Mesenteric fat pad (tissue), 1 donor: ENCODE measurements at places on chromosomes 3 and 15. TPM values are rescaled to one million over a fixed set of nuclear protein-coding genes. Genes with fewer than 3 reads are reported as not detected.
A peak's percentile ranks its signal among the peaks of the same experiment; 100 is the strongest.

GRCh38 chr3:138389144-138389601, 40.8 kb downstream of the MRAS start:
- DNase-seq = peak; percentile 76

DNA sequence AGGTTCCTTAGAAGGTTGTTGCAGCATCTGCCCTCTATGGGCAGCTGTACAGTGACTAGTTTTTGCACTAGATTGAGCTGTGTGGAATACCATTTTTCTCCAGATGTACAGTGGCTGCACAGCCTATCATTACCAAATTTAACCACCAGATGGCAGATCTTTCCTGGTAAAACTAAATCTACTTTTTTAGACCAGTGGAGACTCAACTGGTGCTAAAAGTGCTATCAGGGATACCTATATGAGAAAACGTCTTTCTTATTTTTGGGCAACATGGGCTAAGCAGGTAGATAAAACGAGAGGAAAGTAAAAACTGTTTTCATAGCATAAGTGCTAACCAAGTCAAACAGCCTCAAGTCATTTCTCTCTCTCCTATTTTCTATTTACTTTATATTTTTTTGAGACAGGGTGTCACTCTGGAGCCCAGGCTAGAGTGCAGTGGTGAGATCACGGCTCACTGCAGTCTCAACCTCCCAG, 21.2 kb downstream of the IGSF10 start:
- no peak for DNase-seq

Gene LRRIQ4
- total RNA-seq = not detected

- DNase-seq = no peak
Measured at GRCh38 chr3:42262525-42262924, 3.5 kb downstream of the CCK start.
